ENCODE measurements at places on chromosomes 7 and 10.

- no peak for DNase-seq
These were observed 146.8 kb downstream of the CYP26A1 start for GRCh38 chr10:93220296-93221170.

DNA sequence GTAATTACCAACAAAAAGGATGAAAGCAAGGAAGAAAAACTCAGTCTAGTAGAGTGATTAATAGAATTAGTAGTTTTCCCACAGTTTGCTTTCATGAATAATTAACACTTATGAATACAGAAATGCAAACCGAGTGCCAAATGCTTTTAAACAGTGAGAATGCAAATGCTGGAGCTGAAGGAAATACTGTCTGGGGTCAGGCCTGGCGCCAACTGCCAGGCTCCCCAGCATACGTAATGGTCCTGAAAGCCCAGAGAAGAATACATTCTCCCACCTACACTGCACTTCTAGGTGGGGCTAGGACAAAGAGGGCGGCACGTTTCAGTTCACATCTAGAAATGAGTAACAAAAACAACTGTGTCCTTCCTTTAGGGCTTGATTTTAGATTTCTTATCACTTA, 30.0 kb downstream of the GLUD1 start:
- DNase-seq, result no peak

DNA sequence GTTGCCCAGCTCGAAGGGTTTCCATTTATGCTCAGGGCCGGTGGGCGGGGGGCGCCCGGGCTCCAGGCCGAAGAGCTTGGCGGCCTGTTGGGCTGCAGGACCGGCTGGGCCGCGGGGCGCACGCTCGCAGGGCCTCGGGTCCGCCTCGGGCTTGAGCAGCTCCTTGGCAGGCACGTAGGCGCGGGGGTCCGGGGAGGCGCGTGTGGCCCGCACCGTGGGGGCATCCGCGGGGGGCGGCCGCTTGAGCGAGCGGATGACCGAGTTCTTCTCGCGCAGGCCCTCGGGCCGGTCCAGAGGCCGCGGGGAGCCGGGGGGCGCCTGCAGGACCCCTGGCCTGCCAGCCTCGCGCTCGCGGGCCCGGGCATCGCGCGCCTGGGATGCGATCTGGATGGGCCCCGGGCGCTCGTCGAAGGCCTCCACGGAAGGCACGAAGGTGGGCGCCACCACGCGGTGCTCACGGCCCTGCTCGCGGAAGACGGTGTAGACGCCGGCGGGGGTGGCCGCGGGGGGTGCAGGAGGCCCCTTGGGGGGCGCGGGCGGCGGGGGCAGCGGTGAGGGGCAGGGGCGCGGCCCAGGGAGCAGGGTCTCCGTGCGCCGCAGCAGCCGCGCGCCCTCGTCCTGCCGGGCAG, 35.2 kb downstream of the TNRC18 start:
- no peak for DNase-seq

GRCh38 chr10:7411671-7412128, 866 bp upstream of the SFMBT2 start:
- DNase-seq, result no peak

GRCh38 chr7:22137466-22137865, 191.8 kb upstream of the CDCA7L start:
- DNase-seq, result peak; percentile 41

GRCh38 chr10:60454336-60454735, 64.7 kb upstream of the ANK3 start:
- DNase-seq, result no peak

All from H4 (cell line).